Esophagus mucosa (tissue), 1 donor: ENCODE measurements at places on chromosomes 1 and 21.

GRCh38 chr1:168742994-168743650 is 14.1 kb upstream of the DPT start:
- ATAC-seq, result no peak

DNA sequence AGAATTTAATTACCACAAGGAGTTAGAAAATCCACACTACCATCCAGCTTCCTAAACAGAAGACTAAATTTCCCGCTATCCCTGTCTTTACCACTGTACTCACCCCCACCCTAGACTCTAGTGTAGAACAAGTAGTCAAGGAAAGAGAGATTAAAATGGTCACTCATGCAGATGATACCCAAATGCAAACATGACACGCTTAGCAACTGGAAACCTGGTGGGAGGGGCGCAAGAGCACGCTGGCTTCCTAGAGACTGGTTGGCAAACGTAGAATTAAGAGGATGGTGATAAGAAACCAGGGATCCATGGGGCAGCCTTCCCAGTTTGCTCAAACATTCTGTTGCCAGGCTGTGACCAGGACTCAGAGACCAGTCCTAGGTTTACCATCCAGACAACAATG is 9.9 kb upstream of the LDLRAD1 start:
- no peak for ATAC-seq

DNA sequence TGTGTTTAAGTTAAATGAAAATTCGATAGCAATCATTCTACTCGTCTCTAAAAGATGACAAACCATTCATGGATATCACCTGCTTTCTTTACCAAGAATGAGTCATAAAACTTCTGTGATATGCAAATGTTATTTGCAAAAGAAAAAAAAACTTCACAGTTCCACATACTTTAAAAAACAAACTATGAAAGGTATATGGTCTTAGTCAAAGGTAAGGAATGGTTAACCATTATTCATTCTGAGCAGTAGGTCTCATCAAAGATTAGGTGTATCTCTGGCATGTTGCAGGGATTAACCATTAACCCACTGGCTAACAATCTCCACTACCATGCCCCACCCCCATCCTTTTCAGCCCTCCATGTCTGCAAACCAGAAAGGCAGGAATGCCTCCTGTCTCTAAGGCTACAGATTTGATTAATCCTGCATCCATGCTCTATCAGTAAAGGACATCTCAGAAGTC is 44.4 kb downstream of the PTPN14 start:
- peak; percentile 32 for ATAC-seq

GRCh38 chr1:169683661-169684060 is 27.8 kb downstream of the SELL start:
- no peak for ATAC-seq

GRCh38 chr1:181354865-181355264 is 128.5 kb upstream of the CACNA1E start:
- no peak for ATAC-seq

DNA sequence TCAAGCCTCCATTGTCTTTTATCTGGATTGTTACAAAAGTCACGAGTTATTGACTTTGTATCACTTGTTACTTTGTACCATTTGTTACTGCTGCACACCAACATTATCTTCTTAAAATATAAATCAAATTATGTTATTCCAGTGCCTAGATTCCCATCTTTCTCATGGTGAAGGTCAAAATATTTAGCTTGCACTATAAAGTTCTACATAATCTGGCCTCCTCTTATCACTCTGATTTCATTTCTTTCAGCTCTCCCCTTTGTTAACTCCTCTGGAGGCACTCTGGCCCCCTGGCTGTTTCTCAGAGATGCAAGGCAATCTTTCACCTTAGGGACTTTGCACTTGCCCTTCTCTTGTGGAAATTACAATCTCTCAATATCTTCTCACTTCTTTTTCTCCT is 143.8 kb downstream of the OLFM3 start:
- no peak for ATAC-seq

GRCh38 chr1:228510803-228511413 is 23.7 kb downstream of the RNF187 start:
- ATAC-seq, result no peak

DNA sequence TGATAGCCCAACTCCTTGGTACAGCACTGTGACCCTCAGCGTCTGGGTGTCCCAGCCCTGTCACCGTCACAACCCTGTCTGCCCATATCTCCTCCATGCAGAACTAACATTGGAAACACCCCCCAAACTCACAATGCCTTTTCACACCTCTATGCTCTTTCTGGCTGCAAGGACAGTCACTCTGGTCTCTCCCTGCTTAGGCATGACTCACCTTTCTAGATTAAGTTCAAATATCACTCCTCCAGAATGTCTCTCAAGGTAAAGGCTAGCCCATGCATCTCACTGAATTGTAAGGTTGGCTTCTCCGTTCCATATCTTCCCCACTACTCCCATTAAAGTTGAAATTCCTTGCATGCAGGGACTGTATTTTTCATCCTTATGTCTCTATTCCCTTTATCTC is 17.0 kb upstream of the CAPN8 start:
- ATAC-seq, result peak; percentile 53

DNA sequence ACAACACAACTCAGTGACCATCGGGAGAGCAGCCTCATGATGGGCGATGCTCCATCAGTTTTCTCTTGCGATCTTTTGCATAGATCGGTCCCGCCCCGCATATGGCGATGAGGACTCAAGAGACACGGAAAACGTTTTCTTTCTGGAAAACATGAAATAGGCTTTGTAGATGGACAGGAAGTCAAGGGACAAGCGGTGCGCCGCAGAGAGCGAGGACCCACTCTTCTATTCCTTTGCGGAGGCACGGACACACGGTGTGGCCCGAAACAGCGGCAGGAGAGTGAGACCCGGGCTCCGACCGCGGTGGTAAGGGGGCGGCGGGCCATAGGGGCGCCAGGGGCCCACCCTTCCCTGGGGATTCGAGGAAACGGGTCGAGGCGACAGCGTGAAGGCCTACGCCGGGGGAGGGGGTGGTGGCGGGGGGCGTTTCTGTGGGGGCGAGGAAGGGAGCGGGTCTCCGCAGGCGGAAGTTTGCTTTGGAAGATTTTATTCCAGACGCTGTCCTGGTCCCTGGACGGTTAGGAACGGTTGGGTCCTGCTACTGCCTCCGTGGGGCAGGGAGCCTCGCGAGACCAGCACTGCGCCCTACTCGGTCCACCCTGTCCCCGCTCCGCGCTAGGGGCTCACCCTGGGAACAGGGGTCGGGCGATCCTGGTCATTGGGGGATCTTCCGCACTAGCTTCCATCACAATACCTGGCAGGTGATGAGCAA is 796 bp upstream of the TDRKH start:
- ATAC-seq, result no peak

GRCh38 chr1:220123889-220124288 is 30.0 kb downstream of the IARS2 start:
- no peak for ATAC-seq

DNA sequence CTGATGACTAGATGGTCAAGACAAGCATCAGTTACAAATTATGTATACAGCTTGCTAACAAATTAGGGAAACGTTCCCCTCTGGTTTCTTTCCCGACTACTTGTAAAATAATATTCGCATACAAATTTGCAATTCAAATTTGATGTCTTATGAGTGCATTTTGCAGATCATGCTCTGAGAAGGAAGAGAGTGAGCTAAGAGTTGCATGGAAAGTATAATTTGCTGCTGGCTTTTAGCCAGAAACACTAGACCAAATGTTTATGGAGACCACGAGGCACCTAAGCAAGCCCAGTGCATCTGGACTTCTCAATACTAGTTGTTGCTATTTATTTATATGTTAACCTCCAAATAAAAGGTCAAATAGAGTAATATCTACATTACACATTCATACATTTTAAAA is 216.0 kb downstream of the SMYD3 start:
- ATAC-seq, result no peak

DNA sequence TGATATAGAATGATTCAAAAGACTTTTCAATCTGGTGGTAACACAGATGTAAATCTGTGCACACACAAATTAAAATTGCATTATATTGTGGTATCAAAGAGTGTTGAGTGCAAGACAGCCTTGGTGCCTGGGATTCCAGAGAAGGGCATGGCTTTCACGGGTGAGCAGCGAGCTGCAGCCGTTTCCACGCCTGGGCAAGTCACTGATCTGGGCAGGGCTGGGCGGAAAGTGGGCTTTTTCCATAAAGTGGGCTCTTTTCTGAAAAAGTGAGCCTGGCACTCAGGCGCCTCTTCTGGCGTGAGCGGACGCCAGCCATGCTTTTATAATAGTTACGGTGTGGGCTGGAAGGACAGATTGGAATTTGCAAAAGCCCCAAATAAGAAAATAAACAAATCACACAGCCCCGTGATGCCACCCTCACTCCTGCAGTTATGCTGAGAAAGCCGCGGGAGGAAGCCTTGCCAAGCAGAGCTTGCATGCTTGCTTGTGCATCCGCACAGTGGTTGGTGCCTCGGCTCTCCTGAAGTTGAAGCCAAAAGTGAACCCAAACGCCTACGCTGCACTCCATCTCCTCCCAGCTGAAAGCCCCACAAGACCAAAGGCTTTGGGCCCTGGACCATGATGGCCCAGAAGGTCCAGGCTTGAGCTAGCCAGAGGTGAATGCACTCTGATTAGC is 7.1 kb upstream of the C1orf115 start:
- no peak for ATAC-seq

GRCh38 chr1:217982331-217983050 is 302.6 kb upstream of the RRP15 start:
- ATAC-seq, result no peak

DNA sequence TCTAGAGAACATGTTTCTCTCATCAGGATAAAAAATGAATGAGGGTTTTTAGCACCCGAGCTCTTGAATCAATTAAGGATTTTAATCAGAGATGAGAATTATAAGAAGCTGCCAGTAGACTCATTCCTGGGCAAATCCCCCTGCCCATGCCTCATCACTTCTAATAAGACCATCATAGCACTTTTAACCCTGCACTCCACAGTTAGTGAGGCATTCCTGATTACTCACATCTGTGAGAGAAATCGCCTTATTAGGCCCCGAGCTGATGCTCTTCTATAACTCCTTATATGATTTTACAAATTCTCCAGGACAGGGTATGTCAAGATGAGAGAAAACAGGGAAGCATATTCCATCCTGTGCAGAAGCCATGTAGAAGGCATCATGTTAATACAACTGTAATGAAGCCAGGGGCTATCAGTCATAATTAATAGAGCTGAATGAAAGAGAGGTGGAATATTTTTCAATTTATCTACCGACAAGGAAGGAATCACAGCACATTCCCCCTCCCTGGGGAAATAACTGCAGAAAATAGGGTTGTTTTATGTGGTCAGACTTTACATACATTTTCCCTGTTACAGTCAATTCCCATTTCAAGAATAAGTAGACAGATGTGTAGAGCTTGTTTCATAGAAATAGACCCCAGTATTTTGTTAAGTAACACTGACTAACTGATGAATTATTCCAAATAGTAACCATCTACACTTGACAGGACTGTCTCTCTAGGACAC is 272.7 kb downstream of the HHIPL2 start:
- no peak for ATAC-seq

DNA sequence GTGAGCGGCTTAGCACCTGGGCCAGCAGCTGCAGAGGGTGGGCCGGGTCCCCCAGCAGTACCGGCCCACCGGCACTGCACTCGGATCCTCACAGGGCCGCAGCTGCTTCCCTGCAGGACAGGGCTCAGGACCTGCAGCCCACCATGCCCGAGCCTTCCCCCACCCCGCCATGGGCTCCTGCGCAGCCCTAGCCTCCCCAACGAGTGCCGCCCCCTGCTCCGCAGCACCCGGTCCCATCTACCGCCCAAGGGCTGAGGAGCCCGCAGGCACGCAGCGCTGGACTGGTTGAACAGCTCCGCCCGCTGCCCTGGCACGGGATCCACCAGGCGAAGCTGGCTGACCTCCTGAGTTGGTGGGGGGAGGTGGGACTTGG is 6.3 kb upstream of the ACBD6 start:
- ATAC-seq, result peak; percentile 31

- no peak for ATAC-seq
Observed at GRCh38 chr1:18807334-18808063, 52.0 kb downstream of the TAS1R2 start.

DNA sequence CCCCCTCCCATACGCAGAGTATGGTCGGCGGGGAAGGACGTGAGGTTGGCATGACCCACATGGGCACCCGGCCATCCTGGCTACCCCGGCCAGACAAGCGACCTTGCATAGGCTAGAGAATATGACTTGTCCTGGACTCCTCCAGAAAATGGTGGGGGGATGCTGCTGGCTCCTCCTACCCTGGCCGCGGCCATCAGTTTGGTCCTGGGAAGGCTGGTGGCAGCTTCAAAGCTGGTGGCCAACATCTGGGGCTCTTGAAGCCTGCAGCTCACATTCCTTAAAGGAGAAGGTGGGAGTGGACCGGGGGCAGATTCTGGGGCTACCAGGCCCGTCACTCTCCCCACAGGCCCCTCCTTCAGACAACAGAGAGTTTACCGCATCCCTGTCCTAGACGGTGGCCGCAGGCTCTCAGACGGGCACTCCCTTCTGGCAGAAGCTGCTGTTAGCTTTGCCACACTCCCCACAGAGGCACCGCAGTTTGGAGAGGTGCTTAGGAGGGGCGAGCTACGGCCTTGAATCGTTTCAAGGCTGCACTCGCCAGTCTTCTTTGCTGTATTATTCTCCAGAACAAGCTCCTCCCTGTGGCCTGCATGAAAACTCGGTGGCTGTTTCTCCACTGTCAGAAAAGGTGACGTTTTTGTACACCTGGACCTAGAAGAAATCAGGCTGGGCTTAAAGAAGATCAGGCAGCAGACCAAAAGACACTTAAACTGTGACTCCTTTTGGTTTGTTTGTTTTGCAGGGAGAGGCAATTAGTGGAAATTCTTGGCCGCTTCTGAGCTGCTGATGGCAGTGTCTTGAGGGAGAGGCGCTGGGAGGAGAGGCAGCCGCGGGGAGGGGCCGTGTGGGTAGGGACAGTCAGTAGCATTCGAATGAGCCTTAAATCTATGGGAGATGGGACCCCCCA is 68.0 kb downstream of the RUNX3 start:
- ATAC-seq, result peak; percentile 63

GRCh38 chr1:107549152-107549810 is 408.4 kb downstream of the NTNG1 start:
- no peak for ATAC-seq

- ATAC-seq, result no peak
Observed at GRCh38 chr1:22404486-22404885, 47.2 kb upstream of the ZBTB40 start.

- ATAC-seq, result no peak
Observed at GRCh38 chr1:224617410-224618355, 1.6 kb downstream of the CNIH3 start.

GRCh38 chr1:17005365-17005740 is 6.4 kb downstream of the ATP13A2 start:
- ATAC-seq, result no peak

DNA sequence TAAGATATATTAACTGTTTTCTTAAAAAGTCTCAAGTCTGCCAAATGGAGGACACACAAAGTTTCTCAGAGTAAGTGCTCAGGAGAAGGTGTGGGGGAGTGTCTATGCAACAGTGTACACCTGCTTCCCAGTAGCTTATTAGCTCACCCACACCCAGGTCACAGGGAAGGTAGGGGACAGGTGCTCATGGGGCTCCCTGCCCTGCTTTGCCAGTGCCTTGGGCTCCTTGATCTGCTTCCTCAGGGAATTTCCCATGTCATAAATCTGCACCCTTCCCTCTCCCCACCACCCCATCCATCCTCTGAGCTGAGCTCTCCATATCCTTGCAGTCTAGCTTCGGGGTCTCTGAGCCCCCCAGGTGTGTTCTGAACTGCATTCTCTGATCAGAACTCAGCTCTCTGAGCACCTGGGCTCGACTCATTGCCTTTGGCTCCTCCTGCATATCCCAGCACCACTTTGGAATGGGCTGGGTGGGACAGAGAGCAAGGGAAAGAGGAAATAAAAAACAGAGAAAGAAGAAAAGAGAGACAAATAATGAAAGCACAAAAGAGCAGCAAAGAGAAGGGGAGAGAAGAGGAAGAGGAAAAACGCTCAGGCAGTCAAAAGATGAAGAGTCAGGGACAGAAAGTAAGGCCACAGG is 87.0 kb upstream of the ATP1B1 start:
- no peak for ATAC-seq
